ENCODE measurements at places on chromosomes 2 and 18.

DNA sequence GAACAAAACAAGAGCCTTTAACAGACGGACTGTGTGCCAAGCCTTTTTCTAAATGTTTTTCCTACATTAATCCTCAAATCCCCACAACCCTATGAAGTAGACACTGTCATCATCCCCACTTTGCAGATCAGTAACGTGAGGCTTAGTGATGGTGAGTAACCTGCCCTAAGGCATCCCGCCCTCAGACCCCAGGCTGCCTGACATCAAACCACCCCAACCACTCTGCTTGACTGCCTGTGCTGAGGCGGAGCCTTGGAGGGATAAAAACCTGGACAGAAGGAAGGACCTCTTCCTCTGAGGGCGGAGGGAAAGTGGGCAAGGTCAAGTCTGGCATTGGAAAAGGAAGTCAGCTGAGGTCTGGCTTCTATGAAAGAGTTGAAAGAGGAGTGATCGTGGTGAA is 104.6 kb downstream of the SP3 start:
- DNase-seq, result no peak

- DNase-seq, result no peak
These were observed 30.6 kb upstream of the RPRM start for GRCh38 chr2:153509133-153509532.

DNA sequence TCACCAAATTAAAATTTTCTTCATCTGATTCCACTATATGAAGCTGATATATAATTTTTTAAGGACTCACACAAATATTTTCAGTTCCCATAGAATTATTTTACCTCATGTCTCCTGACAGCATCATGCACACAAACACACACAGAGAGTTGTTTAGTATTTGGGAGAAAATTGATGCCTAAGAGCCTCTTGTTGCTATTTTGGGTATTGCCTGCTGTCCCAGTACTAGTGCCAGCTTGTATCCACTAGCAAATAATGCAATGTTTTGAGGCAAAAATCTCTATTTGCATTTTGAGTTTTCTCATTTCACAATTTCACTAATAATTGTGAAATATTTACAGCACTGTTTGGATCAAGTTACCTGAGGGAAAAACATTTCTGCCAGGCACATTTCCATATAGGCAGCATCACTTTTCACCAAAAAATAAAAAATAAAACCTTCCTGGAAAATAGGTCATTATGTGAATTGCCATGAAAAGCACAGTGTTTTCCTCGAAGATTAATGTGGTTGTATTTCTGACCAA is 328.2 kb downstream of the KCNJ3 start:
- DNase-seq, result no peak

- DNase-seq, result no peak
These were observed 6.8 kb downstream of the MEIS1 start for GRCh38 chr2:66441581-66442320.

DNA sequence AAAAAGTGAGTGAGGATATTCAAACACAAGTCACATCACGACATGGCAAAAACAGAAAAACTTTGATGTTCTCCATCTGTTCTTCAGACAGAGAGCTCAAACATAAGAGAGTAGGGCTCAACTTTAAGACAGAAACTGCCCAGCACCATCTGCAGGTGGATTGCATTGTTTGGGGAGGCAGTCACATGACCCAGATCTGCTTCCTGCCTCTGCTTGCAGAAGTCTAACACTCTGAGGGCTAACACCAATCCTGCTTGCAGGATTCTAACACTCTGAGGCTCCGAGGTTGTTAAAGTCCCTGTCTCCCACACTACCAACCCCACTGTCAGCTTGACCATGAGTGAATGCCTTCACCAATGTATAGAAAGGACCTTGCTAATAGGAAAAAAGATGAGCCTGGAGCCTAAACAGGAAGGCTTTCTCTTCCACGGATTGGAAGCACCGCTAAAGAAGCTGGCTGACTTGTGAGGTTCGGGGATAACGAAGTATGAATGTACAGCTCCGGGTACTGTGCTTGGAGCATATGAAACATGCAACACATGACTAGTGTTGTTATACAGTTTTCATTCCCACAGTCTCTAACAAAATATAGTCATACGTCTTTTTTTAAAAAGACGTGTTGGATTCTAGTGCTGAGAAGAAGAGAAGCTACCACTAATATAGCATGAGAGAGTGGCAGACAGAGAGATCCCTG is 176.6 kb upstream of the CREB1 start:
- DNase-seq, result no peak

DNA sequence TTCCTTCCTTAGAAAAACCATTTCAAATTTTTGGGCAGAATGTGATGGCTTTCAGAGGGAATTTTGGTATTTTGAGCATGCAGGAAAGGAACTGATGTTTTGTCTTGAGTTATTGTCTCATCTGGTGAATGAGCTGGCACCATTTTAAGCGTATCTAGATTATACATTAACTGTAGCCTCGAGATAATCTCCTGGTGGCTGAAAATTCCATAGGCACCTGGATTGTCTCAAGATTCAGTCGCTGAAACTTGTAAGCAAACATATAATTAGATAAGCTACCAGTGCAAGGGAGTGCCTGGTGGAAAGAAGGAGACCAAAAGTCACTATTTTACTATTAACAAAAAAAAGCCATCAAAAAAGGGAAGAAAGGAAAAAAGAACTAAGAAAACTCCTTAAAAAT is 687.8 kb upstream of the DDX18 start:
- DNase-seq, result no peak

Measured in T-helper 2 cell treated with Interferon-gamma antibody and Interleukin-4, amounts not matched to agents 5 μg/mL and 100 μg/mL, for 36 hours (primary cell).